Bronchial epithelial cell (primary cell): ENCODE measurements at places on chromosomes 7 and 10. TPM values are rescaled to one million over a fixed set of nuclear protein-coding genes. Genes with fewer than 3 reads are reported as not detected.

The PON3 gene
- 0.64 and 1.3 TPM in 2 replicates for total RNA-seq

GRCh38 chr10:76036111-76036940, 604.9 kb downstream of the LRMDA start:
- peak; percentile 50 for DNase-seq

DNA sequence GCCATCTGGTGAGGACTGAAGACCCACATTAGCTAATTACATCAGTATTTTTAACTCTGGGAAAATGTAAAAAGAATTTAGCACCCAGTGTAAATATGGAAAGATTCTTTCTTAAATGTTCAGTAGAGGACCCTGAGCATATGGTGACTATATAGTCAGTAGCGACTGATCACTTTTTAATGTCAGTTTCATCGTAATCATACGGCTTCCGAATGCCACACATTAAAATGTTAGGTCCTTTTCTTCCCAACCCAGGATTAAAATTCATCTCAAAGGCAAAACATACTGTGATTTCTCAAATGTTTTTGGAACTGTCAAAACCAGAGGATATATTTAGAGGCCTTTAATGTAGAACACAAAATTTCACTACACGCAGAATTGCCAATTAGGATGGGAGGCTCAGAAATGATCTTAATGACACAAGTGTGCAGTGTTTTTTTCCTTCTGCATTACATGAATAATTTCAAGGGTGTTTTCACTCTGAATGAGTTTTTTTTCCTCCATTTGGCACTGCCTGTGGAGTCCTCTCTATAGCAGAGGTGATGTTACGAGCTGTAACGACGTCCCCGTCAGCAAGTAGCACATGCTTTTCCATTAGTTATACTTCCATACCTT, 382.7 kb downstream of the PAXIP1 start:
- DNase-seq = no peak

The CYP2E1 gene
- under 0.01 and 0.26 TPM in 2 replicates for total RNA-seq

DNA sequence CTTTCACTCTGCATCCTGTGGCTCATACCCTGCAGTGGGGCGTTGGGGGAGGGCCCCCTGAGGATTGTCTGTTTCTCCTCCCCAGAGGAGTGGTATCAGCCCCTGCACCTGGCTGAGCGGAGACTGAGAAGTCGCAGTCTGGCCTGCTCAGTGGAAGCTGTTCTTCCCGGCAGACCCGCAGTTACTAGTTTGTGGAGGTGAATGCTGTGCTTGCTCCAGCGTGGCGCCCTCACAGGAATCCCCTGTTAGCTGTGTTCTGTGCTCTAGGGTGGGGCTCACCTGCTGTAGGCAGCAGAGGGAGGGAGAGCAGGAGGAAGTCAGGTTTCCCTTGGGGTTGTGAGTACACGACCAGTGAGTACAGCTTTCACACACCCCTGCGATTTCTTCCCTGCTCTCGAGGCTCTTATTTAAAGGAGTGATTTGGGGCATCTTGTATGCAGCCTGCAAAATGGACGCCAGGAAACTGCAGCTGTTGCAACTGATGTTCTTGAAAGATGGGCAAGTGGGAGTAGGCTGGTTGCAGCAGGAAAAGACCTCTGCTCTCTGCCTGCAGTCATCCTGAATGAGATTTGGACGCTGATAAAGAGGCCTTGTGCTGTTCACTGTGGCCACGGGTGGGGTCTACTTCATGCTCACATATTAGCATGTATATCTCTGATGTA, 66.4 kb downstream of the HK1 start:
- no peak for DNase-seq
